ENCODE measurements at places on chromosomes 5 and 9.

DNA sequence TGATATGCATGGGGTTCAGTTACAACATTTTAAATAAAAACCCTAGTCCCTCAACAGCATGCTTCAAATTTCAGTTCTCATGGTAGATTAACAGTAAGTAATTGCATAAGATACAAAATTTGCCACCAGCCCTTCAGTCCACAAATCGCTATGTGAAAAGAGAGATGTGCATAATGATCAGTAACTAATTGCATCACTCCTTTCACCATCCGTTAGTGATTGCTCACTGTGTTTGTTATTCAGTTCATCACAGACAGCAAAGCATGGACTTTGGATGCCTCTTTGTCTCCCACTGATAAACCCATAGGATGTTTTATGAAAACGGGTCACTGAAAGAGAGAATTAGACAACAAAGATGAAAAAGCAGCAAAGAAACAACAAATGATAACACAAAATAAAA is 103.2 kb downstream of the MCTP1 start:
- DNase-seq = no peak

- peak; percentile 29 for DNase-seq
Measured at GRCh38 chr9:16825331-16825725, 45.1 kb downstream of the BNC2 start.

DNA sequence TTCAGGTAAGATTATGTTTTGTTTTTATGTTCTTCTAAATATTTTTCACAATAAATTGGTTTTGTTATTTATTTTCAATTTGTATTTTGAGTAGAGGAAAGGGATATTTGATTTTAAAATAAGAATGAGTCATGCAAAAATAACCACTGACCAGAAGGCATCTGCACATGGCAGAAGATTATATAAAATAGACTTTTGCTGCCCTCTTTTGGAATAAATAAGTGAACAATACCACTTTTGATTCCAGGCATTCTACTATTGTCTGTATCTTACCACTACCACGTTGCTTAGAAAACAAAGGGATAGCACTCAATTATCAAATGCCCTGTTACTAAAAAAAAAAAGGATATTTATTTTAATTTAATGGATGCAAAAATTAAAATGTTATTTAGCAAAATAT is 227.3 kb upstream of the ITGA1 start:
- DNase-seq = no peak

- DNase-seq = no peak
Measured at GRCh38 chr5:176629853-176630680, at the start of the genes EIF4E1B and SNCB. EIF4E1B (plus strand) TSS chr5:176630675; CDS start chr5:176642788, 12,113 bp downstream. SNCB (minus strand) TSS chr5:176630534; CDS start chr5:176629654, 880 bp downstream.

DNA sequence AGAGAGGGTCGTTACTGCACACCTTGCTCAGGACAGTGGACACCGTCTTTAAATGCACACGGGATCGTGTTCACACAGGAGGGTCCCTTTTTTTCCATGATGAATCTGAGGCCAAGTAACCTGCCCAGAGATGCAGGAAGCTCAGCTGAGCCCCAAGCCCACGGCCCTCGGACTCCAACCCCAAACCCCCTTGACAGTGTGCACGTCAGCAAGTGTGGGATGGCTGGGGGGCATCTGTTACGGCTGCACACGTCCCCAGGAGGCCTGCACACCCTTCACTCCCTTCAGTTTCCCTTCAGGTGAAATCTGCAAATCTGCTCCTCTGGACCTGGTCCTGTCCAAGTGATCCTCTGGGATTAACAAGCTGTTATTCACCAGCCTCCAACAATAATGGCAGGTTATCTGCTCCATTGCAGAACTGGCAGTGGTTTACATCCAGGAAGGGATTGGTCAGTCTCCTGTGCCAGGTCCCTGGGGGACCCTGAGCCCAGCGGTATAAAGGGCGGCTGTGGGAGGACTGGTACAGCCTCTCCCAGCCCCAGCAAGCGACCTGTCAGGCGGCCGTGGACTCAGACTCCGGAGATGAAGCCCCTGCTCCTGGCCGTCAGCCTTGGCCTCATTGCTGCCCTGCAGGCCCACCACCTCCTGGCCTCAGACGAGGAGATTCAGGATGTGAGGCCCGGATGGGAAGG is at the start of gene LCN1:
LCN1 (plus strand) TSS at position 525 of the 692 bp plus-strand sequence; CDS start at position 583, 58 bp downstream.
- no peak for DNase-seq

GRCh38 chr9:110115826-110116542 is 92.0 kb downstream of the C9orf152 start:
- no peak for DNase-seq

DNA sequence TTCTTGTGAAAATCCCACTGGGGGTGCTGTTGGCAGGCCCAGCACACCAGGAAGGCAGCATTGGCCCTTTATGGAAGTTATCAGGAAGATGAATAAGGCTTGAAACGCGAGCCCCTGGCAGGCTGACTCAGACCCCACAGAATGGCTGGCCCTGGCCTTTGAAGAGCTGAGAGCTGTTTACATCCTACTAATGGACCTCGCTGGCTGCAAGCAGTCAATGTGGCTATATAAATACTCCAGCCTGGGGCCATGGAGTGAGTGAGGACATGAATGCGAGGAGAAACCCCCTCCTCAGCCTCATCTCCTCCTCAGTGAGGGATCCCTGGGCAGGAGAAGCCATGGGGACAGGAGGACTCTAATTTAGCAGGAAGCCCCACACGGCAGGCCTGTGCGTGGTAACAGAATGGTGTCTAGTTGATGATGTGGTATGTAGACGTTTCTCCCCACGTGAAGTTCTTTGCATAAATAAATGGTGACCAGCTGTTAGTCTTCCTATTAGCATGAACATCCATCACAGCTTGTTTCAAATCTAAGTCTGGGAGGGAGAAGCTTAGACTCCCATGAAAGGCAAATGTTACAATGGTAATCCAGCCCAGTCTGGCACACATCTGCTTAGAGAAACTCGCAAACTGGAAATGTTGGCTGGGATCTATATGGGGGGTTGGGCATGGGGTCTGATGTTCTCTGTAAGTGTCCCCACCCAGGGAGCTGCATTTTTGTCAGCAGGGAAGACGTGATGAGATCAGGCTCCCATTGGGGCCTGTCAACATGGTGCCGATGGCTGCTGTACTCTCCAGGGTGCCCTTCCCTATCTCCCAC is 175.1 kb upstream of the PITX1 start:
- peak; percentile 74 for DNase-seq

GRCh38 chr9:136410500-136411287 is at the start of the genes ENTR1 and PMPCA:
ENTR1 (minus strand) TSS chr9:136410614; CDS start chr9:136410397, 217 bp downstream.
PMPCA (plus strand) TSS chr9:136410658; CDS start chr9:136410669, 11 bp downstream.
- DNase-seq = peak; percentile 26

GRCh38 chr5:145554399-145554798 is 280.7 kb downstream of the PRELID2 start:
- DNase-seq = no peak

GRCh38 chr5:172170251-172170701 is 17.7 kb downstream of the STK10 start:
- DNase-seq = no peak

DNA sequence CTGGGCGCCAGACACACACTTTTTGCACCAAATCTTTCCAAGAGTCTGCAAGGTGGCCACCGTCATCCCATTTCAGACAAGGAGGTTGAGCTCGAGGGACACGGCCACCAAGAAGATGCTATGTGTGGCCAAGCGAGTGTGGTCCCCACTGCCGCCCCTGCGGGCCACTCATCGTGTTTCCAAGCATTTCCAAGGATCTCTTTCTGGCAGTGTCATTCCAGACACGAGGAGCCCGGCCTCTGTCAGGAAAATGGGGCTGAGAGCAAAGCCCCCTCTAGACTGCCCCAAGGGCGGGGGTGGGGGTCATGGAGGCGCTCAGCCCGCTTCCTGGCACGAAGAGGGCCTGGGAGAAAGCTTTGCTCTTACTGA is 10.6 kb downstream of the VAV2 start:
- DNase-seq = no peak

- no peak for DNase-seq
Measured at GRCh38 chr5:33688526-33688925, 203.3 kb downstream of the ADAMTS12 start.

GRCh38 chr9:90469435-90469834 is 173.2 kb downstream of the DIRAS2 start:
- DNase-seq = no peak

DNA sequence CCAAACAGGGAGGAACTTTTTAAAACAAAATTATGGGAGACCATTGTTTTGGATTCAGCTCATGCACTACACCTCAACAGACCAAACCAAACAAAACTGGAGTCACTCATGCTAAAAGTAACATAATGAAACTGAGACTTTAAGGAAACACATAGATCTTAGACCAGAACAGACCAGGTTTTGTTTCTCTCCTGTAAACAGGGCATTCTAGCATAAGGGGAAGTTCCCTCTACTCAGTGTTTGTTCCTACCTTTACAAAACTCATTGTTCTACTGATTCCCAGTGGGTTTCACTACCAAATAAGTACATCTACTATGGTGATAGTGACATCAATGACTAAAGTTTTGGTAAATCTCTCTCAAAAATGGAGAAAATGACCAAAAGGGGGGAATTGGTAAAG is 1103.6 kb upstream of the EDIL3 start:
- DNase-seq = no peak

DNA sequence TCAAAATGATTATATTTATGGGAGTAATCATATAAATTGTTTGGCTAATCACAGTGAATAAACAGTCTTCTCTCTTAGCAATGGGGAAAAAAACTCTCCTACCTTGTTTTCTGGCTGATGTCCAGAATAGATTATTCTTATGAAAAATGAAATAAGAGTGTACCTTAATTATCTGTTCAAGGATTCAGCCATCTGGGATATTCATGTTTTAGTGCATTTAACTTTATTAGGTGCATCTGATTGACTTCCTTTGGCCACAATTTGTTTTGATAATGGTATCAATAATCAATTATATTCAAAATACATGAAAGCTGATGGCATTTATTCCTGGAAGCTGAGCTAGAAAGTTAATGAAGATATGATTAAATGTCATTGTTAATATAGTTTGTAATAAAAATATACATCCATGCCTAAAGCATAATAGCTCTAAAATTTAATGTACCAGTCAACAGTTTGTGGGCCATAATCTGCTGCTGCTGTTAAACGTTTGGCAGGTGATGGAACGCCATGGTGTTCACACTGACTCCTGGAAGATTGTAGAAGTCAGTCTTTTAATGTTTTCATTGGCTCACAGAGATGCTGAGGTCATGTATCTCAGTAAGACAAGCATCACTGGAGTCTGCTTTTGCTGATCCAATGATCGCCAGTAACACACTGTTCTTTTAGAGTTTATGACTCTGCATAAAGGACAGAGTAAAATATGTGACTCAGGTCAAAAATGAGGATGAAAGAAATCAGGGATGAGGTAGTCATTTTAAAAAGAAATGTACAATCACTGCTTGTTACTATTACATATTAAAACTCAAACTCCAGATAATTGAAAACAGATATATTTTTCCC is 105.8 kb downstream of the ISL1 start:
- DNase-seq = no peak

- no peak for DNase-seq
Measured at GRCh38 chr9:14341437-14342122, 27.6 kb upstream of the NFIB start.

GRCh38 chr5:136057401-136058038 is 28.7 kb downstream of the TGFBI start:
- no peak for DNase-seq

DNA sequence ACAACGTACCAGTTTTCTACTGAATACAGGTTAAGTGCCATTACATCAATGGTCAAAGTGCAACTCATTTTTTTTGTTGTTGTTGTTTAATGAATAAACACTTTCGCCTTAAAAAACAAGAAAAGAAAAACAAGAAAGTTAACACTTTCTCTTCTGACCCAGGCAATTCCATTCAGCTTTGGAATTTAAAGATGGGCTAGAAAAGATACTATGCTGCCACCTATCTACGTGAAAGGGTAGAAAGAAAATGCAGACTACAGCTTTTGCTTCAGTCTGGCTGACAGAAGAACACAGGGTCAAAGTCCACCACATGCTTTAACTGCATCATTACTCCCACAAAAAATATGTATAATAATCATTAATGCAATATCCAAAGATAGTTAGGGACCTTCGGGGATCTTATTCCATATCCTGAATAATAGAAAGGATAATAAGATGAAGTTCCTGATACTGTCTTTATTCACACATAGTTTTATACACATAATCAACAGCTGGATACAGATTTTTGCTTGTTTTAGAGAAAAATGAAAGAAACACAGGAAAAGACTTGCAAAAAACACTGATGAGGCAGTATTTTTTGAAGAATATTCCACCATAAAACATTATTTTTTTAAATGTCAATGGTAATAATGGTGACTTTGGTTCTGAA is 40.4 kb downstream of the ZDHHC21 start:
- DNase-seq = no peak

DNA sequence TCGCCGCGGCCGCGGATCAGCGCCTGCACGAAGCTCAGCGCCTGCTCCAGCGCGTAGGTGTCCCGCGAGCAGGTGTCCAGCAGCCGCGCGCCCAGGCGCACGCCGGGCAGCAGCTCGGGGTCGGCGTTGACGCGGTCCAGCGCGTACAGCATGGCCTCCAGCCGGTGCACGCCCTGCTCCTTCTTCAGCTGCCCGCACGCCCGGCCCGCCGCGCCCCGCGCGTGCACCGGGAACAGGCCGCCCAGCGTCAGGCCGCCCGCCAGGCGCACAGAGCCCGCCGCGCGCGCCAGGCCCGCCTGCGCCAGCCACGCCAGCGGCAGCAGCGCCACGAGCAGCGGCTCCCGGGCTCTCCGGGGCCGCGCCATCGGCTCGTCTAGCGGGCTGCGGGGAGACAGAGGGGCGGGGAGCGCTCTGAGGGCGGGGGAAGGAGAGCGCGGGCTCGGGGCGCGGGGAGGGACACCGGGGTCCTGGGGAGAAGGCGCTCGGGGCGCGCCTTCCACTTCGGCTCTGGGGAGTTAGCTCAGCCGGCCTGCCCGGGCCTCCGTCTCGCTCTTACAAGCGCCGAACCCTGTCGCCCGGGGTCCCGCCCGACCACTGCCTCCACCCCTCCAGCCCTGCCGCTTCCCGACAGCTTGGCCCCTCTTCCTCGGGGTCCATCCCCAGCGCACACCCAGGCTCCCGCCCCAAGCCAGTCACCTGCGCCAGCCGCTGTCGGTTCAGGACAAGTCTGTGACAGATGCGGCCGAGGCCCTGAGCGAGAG is at the start of gene GRM6:
GRM6 (minus strand) TSS at position 741 of the 761 bp plus-strand sequence; CDS start at position 365, 376 bp downstream.
- DNase-seq = no peak

- no peak for DNase-seq
Measured at GRCh38 chr5:80035839-80036238, 691 bp downstream of the THBS4 start.

DNA sequence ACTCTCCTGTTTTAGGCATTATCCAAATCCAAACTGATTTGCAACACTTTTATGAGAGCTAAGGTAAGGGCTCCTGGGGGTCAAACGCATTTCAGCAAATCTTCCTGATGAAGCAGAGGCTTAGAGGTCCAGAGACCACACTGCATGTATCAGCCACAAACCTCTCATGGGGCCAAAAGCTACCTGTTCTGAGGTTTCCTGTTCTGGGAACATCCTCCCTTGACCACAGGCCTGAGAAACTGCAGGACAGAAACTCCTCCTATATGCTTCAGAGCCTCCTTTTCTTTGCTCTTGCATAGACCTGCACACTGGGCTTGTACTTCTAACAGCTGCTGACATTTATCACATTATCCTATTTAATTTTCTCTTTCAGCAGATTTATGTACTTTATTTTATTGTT is 92.6 kb downstream of the OR2K2 start:
- no peak for DNase-seq

- DNase-seq = peak; percentile 76
Measured at GRCh38 chr5:10595672-10596309, 31.9 kb downstream of the ANKRD33B start.

GRCh38 chr9:126009047-126009446 is 261.9 kb downstream of the PBX3 start:
- DNase-seq = no peak

- no peak for DNase-seq
Measured at GRCh38 chr5:93107805-93108520, 473.1 kb downstream of the NR2F1-AS1 start.
